ENCODE measurements at places on chromosomes 2 and 18.

GRCh38 chr18:78713069-78713468, 266.5 kb upstream of the SALL3 start:
- no peak for DNase-seq

DNA sequence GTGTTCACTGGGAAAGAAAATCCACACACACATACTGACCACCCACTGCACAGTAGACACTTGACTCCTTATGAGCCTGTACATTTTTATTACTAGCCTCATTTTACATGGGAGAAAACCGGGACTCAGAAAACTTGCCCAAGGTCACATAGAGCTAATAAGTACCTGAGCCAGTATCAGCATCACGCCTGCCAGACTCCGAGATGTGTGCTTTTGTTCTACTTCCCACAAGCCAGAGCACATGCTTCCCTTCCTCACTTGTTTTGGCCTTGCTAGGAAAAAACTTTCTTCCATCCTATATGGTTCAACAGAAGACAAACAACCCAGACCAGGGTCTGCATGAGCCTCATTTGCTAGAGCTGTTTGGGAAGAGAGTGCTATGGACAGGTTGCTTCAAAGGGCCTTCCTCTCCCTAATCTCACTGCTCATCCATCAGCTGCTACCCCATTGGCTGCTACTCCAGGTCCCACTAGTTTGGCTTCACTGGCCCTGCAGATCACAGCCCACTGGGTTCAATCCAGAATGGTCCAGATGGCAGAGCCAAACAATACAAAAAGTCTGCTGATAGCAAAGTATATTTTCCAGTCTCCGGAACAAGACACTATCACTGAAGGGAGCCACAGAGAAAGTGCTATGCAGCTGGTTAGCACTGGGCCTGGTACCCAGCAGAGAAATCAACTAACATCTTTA, 63.9 kb downstream of the STK39 start:
- DNase-seq: no peak

GRCh38 chr18:25189391-25190185, 162.4 kb downstream of the ZNF521 start:
- no peak for DNase-seq

GRCh38 chr2:37377187-37377532, 32.7 kb downstream of the QPCT start:
- no peak for DNase-seq

GRCh38 chr2:10796703-10797102, 15.9 kb downstream of the PDIA6 start:
- no peak for DNase-seq

- no peak for DNase-seq
Observed at GRCh38 chr18:46426021-46426678, 230.9 kb downstream of the LOXHD1 start.

DNA sequence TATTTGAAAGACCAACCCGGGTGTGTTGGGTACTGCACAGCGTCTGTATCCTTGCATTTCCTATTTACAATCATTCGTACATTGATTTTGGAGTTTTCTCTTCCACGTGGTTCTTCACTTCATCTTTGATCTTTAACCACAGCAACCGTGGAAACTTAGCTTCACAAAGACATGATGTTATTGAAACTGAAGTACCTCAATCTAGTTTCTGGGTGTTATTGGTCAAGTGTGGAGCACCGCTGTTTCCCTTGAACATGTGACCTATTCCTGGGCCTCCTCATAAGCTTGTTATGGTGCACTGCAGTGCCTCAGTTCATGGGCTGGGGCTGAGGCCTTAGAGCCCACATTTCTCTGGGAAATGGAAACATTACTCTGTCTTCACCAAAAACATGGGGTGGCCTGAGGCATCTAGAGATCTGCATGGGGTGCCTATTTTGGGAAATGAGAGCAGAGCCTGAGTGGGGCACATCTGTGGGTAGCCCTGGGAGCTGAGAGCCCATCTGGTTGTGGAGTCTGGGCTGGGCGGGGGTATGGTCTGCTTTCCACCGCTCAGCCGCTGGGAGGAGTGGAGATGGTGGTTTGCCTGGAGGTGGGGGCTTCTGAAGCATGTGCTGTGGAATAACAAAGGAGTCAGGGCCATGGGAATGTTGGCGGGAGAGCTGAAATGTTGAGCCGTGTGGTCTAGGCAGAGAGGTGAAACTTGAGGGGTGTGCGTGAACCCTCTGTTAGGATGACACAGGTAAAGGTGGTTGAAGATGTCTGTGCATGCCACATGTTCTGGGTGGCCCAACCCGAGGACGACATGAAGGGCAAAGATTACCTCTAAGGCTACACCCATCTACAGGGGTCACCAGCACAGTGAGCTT, 37.4 kb downstream of the ZNF236 start:
- DNase-seq: peak; percentile 65

- DNase-seq: no peak
Observed at GRCh38 chr2:217147818-217148217, 288.0 kb upstream of the TNP1 start.

- no peak for DNase-seq
Observed at GRCh38 chr18:77016936-77017335, 115.6 kb downstream of the MBP start.

DNA sequence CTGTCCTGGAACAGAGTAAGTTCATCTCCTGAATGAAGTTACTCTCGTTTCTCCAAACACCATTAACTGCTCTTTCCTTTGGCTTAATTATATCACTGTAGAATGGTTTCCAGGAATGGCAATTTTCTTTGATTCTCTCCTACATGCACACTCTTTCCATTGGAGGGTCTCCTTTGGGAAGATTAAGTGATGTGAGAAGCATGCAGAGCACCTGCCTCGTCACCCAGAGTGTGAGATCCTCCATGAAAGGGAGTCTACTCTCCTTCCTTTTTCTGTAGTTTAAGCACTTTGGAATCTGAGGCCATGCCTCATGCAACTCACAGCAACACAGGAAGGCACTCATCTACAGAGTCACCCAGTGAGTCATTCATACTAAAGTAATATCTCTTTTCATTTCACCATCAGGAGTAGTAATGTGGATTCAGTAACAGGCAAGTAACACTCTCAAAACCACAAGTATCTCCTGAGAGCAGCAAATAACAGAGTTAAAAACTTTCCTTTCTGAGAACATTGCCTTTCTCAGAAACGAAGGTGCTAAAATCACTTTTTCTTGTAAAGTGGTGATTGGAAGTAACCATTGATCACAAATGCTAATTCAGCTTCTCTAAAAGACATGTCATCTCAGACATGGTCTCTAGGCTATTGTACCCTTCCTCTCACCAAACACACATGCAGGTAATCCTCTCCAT, 52.8 kb upstream of the IL1RL1 start:
- no peak for DNase-seq

DNA sequence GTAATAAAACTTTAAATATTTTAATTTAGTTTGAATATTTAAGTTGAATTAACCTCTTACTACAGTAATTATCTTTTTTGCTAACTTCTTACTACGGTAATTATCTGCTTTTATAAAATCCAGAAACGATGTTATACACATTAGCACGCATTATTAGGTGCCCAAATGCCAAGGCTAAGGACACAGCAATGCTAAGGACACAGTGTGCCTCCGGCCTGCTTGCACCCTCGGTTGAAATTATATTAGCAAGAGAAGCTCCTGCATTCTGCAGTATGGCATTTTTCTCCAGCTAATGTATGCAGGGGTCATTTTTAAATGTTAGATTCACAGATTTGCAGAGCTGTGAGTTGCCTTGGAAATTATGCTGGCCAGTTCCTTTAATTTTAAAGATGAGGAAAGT, 220.0 kb downstream of the NEDD4L start:
- DNase-seq: no peak

- DNase-seq: no peak
Observed at GRCh38 chr2:25905126-25905525, 26.8 kb upstream of the ASXL2 start.

GRCh38 chr18:7856733-7857132, 289.6 kb downstream of the PTPRM start:
- DNase-seq: no peak

GRCh38 chr2:45014016-45014702, 4.9 kb upstream of the SIX2 start:
- peak; percentile 86 for DNase-seq

DNA sequence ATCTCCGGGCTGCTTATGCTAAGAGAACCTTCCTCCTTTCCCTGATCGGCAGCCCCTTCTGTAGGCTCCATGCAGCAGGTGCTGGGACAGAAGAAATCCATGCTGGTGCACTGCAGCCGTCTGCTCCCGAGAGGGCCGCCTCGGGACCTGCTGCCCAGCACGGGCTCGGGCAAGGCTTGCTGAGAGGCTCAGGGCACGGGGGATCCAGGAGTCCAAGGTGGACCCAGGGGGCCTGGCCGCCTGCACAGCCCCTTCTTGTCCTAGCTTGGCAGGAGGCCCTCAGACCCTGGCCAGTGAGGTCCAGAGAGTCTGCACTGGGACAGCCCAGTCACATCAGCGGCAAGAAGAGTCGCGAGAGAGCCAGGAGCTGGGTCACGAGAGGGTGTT, 13.3 kb upstream of the DUSP2 start:
- DNase-seq: no peak

- no peak for DNase-seq
Observed at GRCh38 chr2:230717600-230717999, 5.0 kb downstream of the CAB39 start.

DNA sequence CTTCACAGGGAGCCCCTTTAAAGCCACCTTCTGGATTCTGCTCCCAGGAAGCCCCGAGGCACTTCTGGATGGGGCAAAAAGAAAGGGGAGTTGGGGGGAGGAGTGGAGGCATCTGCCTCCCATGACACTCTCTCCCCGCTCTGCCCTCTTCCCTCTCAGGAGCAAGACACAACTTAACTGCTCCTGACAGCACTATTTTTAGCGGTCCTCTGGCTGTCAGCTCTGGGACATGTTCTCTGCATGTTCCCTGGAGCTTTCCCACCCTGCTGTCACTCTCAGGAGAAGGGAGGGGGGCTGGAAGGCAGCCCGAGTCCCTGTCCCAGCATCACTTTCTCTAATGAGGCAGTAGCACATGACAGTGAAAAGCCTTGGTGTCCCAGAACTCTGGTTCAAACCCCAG, 32.3 kb downstream of the PLB1 start:
- no peak for DNase-seq

GRCh38 chr2:16522031-16522831, 143.4 kb downstream of the CYRIA start:
- DNase-seq: no peak

DNA sequence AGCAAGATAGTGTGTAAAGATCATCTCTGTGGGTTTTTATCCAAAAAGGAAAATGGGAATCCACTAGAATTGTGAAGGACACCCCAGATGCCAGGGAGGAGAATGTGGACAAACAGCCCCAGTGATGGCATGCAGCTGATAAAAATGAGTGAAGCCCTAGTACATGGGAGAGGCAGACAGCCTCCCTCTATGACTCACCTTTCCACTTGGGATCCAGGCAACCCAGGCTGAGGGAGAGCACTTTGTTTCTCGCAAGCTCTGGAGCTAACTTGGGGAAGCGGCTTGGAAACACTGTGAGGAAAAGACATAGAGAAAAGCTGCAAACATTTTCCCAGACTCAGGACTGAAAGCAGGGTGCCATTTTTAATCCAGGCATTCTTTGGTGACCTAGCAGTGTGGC, 5.3 kb upstream of the FLACC1 start:
- DNase-seq: no peak

DNA sequence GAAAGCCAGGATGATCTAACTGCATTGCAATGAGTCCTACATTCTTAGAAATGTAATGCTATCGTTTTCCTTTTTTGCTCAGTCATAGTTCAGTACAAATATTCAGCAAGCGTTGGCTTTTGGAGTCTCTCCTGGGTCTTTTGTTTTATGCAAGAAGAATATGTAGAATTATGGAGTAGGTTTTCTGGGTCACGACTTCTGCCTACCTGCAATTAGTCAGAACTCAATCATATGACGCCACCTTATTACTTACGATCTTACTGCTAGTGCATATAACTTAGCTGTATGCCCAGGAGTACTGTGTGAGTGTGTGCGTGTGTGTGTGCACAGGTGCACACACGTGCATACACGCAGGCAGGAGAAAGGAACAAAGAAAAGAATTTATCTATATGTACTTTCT, 640.2 kb downstream of the STK39 start:
- DNase-seq: no peak

GRCh38 chr2:112185131-112185530, 46.9 kb downstream of the FBLN7 start:
- DNase-seq: no peak

DNA sequence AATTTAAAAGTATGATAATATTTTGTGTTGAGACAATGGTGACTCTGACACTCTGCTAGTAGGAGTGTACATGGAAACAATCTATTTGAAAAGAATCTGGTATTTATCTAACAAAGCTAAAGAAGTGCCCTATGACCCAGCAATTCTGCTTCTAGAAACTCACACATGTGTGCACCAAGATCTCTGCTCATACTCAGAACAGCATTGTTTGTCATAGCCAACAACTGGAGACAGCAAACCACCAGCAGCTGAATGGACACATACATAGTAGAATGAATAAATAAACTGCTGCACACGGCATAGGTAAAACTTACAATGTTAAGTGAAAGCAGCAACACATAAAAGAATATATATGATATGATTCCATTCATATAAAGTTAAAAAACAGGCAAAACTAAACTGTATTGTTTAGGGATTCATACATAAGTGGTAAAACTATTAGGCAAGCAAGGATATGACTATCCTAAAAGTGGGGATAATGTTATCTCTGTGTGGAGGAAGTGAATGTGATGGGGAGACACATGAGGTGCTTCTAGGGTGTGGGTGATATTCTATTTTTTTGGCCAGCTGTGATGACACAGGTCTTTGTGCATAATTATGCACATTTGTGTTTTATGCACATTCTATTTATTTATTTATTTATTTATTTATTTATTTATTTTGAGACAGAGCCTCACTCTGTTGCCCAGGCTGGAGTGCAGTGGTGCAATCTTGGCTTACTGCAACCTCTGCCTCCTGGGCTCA, 71.1 kb downstream of the RFTN2 start:
- DNase-seq: no peak
